Fibroblast of skin of right quadriceps (primary cell): ENCODE measurements at places on chromosomes 5 and 9.

GRCh38 chr5:92633176-92633575 is 947.8 kb downstream of the NR2F1-AS1 start:
- no peak for DNase-seq

DNA sequence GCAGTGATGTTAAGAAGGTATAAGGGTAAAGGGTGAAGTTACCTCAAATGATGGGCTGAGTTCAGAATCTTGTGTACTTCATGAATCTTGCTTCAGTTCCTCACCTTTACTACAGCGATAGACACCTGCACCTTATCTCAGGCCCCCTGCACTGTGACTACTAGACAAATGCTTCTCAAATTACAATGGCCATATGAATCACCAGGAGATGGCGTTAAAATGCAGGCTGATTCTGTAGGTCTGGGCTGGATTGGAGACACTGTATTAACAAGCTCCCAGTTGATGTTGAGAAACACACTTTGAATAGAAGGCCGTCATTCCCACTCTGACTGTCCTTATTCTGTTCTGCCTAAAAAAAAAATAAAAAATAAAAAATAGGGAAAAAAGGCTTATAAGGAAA is 29.8 kb downstream of the TARS1 start:
- peak; percentile 64 for DNase-seq

- DNase-seq = no peak
These were observed 138.2 kb downstream of the PIP5K1B start for GRCh38 chr9:68843239-68843638.

GRCh38 chr5:57207681-57208080 is 33.8 kb downstream of the GPBP1 start:
- DNase-seq = no peak

DNA sequence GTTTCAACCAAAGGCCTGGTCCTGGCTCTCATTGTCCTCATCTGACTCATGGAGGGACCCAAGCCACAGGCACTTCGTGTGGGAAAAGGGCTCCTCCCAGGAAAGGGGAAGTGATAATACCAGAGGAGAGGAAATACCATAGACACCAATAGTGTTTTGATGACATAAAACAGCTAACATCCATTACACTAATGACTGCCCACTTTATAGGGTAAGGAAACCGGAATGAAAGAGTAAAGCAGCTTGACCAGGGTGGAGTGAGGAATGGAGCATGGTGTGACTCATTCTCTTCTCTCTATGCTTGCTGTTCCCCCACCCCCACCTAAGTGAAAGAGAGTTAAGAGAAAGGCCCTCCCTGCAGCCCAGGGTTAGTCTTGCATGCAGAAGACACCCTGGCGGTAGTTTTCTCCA is 67.4 kb upstream of the HRH2 start:
- peak; percentile 72 for DNase-seq

DNA sequence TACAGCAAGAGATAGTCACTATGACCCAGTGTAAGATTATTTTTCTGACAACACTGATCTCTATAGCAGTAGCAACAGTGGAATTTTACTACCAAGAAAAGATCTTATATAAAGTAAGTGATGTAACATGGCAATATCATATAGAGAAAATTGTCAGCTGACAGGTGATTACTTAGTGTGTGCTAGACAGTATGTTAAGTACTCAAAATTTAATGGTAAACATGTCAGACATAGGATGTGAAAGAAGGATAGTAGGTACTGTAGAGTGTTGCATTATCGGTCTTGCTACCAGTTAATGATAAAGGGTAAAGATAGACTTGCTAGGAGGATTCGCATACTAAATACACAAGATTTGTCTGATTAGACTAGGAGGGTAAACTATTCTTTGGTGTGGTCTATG is 247.4 kb downstream of the CYLC2 start:
- DNase-seq = no peak
